CD4-positive, alpha-beta memory T cell (primary cell): ENCODE measurements at places on chromosomes 13 and 19. TPM values are rescaled to one million over a fixed set of nuclear protein-coding genes. Genes with fewer than 3 reads are reported as not detected.

Gene FCGBP
- polyA plus RNA-seq = 0.65 TPM

Gene SPART
- polyA plus RNA-seq = 44.7 TPM

Gene MBD3L2
- polyA plus RNA-seq = not detected

Gene MEF2B
- polyA plus RNA-seq = 0.71 TPM

Gene BEST2
- polyA plus RNA-seq = not detected

Gene LRRC25
- polyA plus RNA-seq = not detected

Gene LENG9
- 0.59 TPM for polyA plus RNA-seq

DNA sequence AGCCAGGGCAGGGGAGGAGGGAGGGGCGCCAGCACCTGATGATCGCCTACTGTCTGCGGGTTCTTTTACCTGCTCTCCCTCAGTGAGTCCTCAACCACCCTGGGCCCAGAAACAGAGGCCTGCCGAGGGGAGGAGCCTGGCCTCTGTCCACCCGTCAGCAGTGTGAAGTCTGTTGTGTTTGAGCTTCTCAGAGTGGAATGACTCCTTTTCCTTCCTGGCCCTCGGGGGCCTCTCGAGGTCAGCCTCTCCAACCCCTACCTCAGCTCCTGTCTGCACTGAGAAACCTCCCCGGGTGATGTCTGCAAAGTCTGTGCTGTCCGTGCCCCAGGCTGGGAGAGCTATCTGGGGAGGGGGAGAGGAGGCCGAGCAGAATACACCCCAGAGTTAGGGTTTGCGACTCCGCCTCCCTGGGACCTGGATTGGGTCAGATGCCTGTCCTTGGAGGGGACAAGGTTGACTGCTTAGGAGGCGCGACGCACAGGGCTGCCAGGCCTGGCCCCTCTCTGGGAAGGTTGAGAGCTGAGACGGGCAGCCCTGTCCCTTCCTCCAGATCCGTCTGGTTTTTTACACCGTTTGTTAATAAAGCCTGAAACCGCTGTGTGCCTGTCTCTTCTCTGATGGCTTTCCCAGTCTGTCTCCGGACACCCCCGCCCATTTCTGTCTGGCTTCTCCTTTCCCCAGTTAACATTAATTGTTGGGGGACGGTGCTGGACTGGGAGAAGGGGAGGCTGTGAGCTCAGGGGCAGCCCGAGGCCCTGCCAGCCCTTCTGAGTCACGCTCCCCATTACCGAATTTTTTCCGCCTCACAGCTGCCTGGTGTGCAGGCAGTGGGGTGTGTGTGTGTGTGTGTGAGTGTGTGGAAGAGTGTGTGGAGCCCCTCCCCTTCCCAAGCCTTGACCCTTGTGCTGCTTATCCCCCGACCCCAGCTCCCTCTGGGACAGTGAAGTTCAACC lies 989 bp upstream of the SSC5D start:
- DNase-seq = peak; percentile 68

DNA sequence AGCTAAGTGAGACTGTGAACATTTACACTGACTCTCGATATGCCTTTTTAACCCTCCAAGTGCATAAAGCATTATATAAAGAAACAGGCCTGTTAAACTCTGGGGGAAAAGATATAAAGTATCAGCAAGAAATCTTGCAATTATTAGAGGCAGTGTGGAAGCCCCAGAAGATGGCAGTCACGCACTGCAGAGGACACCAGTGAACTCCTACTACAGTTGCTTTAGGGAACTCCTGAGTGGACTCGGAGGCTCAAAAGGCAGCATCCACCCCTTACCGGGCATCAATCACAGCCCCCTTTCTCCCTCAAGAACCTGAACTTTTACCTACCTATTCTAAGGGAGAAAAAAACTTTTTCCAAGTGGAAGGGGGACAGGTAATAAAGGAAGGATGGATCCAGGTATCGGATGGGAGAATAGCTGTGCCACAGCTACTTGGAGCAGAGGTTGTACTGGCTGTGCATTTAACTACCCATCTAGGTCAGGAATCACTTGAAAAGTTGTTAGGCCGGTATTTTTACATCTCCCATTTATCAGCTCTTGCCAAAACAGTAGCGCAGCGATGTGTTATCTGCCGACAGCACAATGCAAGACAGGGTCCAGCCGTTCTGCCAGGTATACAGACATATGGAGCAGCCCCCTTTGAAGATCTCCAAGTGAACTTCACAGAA lies 80.1 kb downstream of the ZNF486 start:
- peak; percentile 35 for DNase-seq

- DNase-seq = no peak
Measured at GRCh38 chr13:31090096-31090495, 71.6 kb downstream of the HSPH1 start.

DNA sequence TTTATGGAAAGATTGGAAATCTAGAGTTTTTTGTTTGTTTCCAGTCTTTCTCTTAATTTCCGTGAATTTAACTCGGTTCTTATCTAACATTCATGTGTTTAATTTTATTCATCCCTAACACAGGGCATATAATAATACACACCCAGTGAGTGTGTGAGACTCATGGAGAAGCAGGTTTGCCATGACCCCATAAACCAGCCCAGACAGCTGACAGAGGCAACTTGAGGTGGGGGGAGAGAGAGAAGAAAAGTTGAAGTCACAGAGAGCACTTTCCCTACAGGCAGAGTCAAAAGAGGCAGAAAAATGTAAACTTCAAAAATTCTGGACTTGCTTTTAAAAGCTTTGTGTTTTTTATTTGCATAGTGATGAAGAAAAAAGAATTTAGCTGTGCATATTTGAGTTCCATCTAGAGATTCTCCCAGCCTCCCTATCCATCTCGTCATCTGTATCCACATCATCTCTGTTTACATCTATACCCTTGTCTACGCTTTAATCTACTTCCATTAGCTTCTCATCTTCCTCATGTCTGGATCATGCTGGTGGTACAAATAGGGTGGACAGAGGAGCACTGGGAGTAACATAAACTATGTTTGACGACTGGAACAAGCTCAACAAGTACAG lies 60.2 kb downstream of the THSD1 start:
- no peak for DNase-seq

DNA sequence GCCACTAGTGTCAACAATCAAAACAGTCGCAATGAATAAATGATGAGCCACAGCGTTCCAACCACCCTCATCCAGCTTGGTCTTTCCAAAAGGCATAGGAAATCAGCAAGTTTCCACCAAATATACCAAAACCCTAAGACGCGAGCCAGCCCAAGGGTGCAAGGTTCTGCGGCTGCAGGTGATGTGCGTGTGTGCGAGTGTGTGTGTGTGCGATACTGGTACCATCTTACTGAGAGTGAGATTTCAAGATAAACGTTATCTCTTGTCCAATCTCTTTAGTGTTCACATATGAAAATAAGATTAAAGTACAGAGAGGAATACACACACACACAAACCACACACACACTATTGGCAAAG lies 895 bp upstream of the TRPC4 start:
- no peak for DNase-seq

DNA sequence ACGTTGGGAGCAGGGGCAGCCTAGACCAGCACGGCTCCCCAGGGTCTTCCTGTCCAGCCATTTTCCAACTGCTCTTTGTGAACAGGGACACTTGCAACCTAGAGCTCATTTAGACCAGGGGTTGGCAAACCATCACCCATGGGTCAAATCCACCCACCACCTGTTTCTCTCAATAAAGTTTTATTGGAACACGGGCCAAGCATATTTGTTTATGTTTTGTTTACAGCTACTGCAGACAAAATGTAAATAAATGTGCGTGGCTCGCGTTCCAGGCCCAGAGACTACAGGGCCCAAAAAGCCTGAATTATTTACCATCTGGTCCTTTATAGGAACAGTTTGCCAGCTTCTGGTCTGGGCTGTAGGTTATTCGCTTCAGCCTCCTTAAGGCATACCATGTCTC lies 13.3 kb upstream of the EMC10 start:
- no peak for DNase-seq

DNA sequence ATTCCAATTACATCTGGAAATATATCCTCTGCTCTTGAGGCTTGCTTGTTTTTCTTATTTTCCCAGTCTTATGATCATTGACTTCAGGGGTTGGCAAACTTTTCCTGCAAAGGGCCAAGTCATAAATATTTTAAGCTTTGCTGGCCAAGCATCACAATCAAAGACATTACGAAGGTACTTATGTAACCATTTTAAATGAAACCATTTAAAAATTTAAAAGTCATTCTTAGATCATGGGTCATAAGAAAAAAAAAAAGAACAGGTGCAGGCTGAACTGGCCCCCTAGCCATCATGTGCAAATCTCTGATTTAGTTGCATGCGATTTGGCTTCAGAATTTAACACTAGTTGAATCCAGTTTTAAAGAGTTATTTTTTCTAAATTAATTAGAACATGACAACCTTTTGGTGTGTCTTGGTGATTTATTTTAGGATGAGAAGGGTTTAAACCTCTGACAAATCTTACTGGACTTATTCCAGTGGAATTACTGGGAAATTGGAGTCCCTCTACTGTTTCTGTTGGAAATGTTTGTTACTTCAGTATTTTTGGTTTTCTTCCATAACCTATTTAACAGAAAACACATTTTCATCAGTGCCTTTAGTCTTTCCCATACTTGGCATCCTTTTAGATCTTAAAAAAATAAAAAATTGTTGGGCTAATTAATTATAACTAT lies 148.1 kb downstream of the NHLRC3 start:
- DNase-seq = no peak

- no peak for DNase-seq
Measured at GRCh38 chr19:10290876-10291553, 1.3 kb downstream of the ICAM5 start.

GRCh38 chr19:5652261-5652660 lies 28.1 kb downstream of the MICOS13 start:
- DNase-seq = no peak

DNA sequence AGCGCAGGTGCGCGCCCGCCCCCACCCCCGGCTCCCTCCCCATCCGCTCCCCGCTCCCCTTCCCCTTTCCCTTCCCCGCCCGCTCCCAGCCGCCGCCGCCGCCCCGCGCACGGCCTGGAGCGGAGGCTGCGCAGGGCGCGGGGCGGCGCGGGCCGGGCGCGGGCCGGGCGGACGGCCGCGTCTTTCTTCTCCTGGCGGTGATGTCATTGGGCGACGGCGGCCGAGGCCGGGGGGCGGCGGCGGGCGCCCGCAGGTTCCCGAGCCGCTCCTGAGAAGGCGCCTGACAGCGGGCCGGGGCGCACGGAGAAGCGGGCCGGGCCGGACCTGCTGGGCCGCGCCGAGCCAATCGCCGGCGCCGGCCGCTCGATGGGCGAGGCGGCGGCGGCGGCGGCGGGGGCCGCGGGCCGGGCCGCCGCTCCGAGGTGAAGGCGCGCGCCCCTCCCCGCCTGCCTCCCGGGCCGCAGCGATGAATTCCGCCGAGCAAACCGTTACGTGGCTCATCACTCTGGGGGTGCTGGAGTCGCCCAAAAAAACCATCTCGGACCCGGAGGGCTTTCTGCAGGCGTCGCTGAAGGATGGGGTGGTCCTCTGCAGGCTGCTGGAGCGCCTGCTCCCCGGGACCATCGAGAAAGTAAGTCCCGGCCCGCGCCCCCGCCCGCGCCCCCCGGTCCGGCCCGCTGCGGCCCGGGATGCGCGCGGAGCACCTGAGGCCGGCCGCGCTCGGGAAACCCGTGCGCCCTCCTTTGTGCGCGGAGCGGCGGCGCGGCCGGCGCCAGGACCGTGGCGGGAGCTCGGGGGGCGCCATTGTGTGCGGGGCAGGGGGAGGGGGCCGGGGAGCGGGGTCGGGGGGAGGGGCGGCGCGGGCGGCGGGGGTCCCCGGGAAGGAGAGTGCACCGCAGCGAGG lies at the start of gene ARHGEF7:
Gene ARHGEF7, plus strand, starts transcription at position 250 of the 904 bp plus-strand sequence. Its CDS starts 217 bp downstream, at position 467.
- DNase-seq = no peak
